ENCODE measurements at places on chromosomes 5 and 9.

GRCh38 chr9:7443541-7443940 lies 356.0 kb downstream of the DMAC1 start:
- DNase-seq = no peak

DNA sequence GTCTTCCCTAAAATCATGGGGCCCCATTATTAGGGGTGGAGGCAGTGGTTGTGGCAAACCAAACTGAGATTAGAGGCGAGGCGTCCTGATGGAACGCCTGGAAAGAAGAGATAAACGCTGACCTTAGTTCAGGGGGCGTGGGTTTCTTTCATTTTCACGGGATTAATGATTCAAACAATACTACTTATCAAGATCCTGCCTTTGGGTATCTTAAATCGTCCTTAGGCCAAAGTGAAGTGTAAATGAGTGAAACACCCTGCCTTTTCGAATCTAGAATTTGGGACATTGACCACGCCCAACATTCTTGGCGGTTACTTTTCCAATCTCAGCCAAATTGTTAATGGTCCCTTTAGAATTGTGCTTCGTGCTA lies 1.0 kb upstream of the UBTD2 start:
- DNase-seq = no peak

- no peak for DNase-seq
These were observed 46.9 kb upstream of the SYNPO start for GRCh38 chr5:150593593-150593992.

GRCh38 chr9:136597965-136598364 lies 52.1 kb upstream of the NOTCH1 start:
- no peak for DNase-seq

GRCh38 chr9:5389109-5389732 lies 48.5 kb downstream of the PLGRKT start:
- DNase-seq = peak; percentile 68

DNA sequence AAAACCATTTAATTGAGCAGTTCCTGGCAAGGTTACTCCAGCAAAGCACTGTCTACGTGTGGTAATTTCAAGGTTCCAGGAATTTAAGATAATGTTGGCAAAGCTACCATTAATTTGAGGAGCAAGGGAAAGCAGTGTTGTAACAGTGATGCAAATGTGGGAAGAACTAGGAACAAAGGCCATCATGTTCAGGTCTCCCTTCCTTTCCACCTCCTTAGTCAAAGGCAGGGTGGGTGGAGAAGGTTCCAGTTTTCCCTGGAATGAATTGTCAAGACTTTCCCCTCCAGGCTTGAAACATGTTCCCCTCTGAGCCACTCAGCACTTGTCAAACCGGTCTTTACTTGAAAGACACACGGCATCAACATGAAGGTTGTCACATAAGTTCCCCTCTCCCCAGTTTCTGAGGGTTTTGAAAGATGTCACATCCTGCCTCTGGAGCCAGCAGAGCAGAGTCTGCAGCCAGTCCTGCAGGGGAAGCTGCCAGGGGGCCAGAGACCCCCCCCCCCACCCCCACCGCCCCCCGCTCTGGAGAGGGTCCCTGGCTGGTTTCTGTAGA lies 226.0 kb downstream of the GAS1 start:
- no peak for DNase-seq

DNA sequence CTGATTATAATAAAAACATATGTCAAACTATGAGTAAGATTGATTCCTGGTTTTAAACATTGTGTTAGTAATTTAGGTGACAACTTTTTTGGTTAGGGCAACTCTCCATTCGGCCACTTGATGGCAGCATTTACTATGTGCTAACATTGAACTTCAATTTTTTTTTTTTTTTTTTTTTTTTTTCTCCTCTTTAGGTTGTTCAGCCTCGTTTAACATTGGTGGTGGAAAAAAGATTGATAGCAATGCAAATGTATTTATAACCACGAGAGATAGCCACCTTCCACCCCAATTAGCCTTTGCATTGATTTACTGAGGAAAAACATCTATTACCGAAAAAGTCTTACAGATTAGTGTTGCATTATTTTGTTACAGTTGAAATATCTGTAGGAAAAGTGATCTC lies 159.1 kb downstream of the CSNK1G3 start:
- peak; percentile 48 for DNase-seq

- DNase-seq = no peak
These were observed 34.7 kb downstream of the MSX2 start for GRCh38 chr5:174759091-174759490.

GRCh38 chr9:112081918-112082729 lies 93.0 kb downstream of the SUSD1 start:
- DNase-seq = no peak

- DNase-seq = no peak
These were observed 533 bp downstream of the DCANP1 start for GRCh38 chr5:135446615-135447014.

- no peak for DNase-seq
These were observed 545.3 kb downstream of the TAF11L14 start for GRCh38 chr5:18179579-18179978.

DNA sequence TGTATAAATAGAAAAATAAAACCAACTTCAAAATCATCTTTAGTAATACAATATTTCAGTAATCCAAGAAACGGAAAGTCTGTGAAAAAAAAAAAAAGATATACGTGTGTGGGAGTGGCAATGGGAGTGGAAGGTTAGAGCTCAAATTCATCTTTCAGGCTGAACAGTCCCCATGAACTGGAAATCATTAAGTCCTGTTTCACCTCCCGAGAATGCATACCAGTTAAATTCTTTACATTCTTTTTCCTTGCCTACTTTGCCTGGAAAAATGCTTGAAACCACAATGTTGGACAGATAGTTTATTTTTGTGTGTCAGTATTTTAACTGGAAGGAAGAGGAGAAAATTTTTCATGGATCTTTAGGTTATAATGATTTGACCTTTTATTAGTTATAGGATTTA lies 166.8 kb downstream of the MUSK start:
- no peak for DNase-seq

- no peak for DNase-seq
These were observed 44.4 kb upstream of the DAB2 start for GRCh38 chr5:39469176-39469575.

- DNase-seq = no peak
These were observed 250.8 kb downstream of the MAT2B start for GRCh38 chr5:163756170-163756569.

DNA sequence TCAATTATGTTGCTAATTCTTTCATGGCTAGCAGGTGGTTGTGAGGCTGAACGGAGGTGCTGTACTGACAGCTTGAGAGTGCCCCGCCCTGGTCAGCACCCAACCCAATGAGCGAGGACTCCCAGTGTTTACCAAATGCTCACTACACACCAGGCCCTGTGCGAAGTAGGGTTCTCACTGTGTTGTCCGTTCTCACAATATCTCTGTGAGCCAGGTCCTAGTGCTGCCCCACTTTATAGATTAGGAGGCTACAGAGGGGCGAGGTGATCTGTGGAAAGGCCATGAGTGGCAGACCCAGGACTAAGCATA lies 28.2 kb downstream of the COL15A1 start:
- DNase-seq = no peak

GRCh38 chr5:139667001-139667729 lies 19.0 kb downstream of the CXXC5 start:
- DNase-seq = no peak

DNA sequence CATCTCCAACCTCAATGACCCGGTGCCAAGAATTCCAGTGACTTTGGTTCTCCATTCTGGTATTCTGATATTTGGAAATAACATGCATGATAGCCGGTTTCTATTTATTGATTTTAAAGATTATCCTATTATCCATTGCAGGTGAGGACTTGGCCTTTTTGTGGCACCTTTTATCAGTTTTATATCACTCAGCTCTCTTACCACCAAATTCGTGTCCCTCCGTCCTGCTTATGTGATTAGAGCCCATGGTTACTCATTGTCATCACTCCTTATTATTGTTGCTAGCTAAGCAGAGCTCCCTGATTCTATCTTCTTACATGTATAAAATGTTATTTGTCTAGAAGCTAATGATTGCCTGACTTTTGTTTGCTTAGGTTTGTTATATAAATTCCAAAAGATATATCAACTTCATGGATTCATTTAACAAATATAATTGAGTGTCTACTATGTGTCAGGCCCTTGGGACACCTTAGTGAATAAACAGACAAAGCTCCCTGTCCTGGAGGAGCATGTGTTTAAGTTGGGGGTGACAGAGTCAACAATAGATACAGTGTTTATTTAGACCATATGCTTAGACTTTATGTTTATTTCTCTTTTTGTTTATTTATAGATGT lies 138.2 kb downstream of the ADAMTS16 start:
- DNase-seq = no peak

All from activated T-cell treated with anti-CD3 and anti-CD28 coated beads, Interleukin-2, amount 50 U/mL, for 72 hours (primary cell).